ENCODE measurements at places on chromosomes 6 and 20.

- DNase-seq: peak; percentile 47
These were observed 87.2 kb downstream of the PDE7B start for GRCh38 chr6:135938576-135939207.

- DNase-seq: no peak
These were observed 66.1 kb downstream of the B4GALT5 start for GRCh38 chr20:49647550-49647949.

DNA sequence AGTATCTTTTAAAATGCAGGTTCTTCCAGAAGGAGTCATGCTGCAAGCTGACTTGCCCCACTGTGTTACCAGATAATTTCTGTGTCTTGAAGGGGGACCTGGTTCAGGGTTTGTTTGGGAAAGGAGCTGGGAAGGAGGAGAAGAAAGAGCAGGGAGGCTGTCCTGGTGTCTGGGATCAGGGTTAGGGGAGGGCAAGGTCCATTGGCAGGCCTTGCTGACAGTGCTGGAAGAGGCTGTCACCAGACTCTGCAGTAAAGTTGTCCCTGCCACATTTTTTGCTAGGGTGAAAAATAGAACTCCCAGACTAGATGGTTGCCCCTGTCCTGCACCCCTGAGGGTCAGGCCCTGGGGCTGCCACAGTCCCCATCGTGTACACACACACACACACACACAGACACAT, 14.9 kb downstream of the GLP1R start:
- DNase-seq: no peak

DNA sequence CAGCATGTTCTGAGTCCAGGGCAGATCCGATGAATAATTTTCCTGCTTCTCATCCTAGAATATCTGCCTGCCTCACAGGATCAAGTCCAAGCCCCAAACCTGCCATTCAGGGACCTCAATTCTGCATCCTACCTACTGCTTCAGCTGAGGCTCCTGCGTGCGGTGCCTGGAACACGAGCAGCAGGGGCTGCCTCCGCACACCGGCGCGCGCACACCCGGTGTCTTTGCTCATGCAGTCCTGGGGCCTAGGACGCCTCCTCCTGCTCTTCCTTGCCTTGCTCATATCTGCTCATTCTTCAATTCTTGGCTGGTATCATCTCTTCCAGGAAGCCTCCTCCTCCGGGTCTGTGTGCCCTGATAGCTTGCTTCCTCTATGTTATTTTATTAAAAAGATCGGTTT, 81.1 kb upstream of the AGPAT4 start:
- DNase-seq: no peak

GRCh38 chr6:143068001-143068400, 7.3 kb downstream of the AIG1 start:
- DNase-seq: no peak

DNA sequence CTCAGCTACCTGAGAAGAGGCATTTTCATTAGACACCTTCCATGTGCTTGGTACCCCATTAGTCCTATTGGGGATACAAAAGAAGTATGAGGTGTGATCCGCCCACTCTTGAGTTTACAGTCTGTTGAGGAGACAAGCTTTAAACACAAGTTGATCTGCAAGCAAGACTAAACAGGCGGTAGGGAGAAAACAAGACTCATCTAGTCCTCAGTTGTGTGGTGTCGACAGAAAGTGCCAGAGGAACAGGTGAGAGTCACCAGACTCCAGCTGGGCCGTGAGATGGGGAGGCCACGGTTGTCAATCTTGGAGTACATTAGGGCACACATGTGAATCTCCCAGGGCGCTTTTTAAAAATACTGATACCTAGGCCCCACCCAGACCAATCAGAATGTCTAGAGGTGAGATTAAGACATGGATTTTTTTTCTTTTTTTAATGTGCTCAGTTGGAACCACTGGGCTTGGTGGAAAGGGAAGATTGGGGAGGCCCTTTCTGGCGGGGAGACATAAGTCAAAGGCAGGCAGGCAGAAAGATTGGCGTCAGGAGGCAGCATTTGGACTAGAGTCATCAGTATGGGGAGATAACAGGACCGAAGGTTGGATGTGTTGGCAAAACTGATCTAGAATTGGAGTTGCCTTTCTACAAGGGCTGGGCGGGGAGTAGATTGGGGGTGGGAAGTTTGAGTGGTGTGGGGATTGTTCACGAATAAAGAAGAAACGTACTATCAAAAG, 10.4 kb downstream of the E2F3 start:
- peak; percentile 26 for DNase-seq
